ENCODE measurements at places on chromosomes 13 and 19.
A peak's percentile ranks its signal among the peaks of the same experiment; 100 is the strongest.

- DNase-seq, result peak; percentile 51
These were observed 3.1 kb upstream of the TNFAIP8L1 start for GRCh38 chr19:4636151-4636717.

- DNase-seq, result peak; percentile 78
These were observed 81.6 kb downstream of the DPF1 start for GRCh38 chr19:38142176-38143035.

DNA sequence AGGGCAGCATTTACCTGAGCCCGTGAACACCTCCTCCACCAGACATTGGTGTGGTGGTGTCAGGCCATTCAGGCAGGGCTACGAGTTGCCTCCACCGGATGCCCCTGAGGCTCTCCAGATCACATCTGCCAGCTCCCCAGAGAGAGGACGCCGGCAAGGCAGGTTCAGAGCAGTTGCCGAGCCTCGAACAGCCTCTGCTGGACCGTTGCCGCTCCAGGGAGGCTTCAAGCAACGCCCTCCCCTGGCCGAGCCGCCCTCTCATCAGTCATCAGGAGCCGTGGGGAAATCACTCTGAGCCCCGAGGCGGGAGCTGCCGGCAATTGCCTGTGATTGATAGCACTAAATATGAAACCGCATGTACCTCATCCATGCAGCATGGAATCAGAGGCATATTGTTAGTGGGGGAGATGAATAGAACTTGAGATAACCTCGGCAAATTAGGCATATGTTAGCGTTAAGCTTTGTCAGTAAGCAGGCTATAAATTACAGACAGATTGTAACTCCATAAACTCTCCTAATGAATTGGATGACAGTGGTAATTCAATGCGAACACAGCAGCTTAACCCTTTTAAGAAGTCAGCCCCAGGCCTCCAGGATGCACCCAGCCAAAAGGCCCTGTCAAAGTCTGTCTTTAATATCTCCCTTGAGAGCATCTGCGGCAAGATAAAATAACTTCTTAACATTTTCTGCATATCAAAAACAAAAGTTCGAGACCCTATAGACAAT is 29.8 kb upstream of the SPACA7 start:
- DNase-seq, result no peak

DNA sequence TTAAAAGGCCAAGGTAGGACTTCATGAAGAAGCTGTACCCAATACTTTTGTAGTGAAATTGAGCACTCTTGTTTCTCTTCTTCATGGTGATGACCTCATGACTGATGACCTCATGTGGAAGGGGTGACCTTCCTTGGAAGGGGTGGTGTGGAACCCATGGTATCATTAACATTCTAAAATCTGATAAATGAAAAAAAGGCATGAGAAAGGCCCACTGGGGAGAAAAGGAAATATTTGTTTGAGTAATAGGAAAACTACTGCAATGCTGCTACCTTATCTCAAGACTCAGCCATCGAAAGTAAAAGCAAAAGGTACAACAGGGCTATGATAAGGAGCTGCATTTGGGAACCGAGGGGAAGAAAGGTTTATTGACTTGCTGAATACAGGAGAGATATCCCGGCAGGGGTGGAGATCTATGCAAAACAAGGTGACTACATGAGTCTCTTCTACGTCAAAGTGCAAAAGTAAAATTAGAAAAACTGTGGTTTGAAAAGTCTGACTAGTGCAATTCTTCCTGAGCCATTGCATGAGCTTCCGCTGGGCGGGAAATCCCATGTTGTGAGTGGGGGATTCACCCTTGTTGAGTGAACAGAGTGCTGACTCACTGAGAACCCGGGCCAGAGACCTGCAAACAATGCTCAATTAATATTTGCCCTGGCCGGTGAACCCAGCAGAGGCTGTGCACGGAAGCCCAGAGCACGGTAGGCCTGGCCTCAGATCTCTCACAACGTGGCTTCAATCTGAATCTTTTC is 138.9 kb upstream of the RFC3 start:
- peak; percentile 88 for DNase-seq

DNA sequence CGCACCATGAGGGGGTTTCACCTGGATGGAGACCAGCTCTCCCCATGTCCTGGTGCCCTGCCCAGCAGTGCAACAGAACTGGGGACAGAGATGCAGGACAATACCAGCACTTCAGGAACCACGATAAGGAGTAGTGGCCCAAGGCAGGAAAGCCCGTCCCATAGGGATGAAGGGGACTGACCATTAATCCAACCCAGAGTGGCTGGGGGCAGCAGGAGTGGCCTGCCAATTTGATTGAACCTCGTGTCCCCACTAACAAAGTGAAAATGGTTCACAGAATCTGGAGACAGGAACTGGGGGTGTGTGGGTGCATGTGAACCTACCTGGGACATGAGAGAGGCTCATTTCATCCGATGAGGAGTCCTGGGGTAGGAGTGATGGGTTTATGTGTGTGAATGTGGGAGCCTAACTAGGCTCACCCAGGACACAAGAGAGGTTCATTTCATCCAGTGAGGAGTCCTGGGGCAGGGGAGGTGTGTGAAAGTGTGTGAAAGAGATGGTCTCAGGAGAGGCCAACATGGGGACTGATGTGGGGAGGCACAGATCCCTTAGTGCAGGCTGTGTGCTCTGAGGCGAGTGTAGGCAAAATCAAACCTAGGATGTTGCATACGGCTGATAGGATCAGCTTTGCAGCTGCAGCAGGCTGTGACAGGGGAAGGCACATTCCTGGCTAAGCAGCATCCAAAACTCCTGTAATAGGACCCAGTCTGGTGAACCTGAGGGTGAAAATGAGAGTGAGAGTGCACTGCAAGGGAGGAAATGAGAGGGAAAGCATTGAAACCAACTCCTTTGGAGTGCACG is 98.2 kb downstream of the ZNF429 start:
- no peak for DNase-seq
